ENCODE measurements at places on chromosomes 11 and 22.

DNA sequence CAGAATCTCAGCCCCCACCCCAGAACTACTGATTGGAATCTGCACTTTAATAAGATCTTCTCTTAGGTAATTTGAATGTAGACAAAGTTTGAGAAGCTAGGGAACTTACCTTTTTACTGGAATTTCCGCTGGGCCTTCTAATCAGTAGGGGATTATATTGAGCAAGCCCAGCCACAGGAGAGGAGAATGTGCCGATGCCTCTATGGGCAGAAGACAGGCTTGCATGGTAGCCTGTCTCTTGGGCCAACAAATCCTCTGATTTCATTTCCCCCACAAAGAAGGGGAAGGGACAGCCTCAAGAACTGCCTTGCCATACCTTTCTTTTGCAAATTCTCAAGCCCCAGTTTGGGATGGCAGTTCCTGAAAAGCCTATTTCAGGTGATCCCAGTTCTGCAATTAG lies 163.4 kb upstream of the BDNF start:
- DNase-seq, result no peak

DNA sequence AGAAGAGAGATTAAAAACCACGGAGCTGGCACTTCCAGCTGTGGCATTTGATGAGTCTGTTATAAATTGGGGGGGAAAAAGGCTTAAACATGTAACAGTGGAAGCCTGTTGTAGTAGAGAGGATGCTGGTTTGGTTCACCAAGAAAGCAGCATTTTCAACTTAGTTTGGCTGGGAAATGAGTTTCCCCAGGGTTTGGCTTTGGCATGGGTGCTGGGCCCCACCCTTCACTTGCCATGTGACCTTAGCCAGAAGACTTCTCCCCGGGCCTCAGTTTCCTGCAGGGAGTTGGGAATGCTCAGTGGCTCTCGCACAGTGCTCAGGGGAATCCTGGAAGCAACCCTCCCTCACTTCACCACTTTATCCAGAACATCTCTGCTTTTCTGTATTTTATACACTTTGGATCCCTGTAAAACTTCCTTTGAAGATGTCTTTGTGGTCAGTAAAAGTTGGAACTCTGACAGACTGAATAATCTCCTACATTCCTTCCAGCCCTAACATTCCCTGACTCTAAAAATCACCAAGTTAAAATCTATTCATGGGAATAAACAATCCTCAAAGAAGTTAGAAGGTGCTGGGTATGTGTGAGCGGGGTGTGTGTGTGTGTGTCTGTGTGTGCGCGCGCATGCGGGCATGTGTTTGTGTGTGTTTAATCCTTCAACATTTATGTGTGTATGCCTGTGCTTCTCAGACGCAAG lies 166.0 kb downstream of the TENM4 start:
- no peak for DNase-seq

DNA sequence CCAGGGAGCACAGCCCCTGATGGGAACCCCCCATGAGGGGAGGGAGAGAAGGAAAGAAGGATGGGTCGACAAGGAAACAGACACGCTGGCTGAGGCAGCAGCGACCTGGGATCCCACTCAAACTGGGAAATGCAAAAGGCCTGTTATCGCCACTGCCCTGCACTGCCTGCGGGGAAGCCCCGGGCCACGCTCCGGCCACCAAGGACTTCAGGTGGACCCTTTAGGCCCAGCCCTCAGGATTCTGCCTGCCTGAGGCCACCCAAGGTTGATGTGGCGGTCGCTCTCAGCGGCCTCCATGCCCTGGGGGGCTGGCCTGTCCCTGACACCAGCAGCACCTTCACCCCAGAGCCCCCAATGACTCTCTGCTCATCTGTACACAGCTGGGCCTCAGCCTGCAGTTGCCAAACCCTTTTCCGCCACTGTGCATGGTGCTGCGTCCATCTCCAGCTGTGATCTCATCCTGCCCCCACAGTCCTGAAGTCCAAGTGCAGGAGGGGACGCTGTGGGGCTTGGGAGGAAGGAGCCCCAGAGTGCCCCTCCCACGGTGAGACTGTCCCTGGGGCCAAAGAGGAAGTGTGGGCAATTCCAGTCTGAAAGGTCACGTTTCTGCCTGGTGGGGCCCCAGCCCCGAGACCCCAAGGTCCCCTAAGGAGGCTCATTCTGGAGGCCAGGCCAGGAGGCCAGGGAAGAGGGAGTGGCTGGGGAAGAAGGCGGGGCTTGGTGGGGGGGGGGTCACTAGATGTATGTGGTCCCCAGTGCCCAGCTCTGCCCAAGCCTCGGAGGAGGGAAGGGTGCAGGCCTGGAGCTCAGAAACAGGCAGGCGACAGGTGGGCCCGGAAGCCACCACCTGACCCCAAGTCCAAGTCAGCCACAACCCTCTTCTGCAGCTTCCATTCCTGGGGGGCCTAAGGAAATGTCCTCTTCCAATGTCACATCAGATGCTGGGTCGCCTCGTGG lies 31.6 kb downstream of the OSBPL5 start:
- DNase-seq, result no peak

DNA sequence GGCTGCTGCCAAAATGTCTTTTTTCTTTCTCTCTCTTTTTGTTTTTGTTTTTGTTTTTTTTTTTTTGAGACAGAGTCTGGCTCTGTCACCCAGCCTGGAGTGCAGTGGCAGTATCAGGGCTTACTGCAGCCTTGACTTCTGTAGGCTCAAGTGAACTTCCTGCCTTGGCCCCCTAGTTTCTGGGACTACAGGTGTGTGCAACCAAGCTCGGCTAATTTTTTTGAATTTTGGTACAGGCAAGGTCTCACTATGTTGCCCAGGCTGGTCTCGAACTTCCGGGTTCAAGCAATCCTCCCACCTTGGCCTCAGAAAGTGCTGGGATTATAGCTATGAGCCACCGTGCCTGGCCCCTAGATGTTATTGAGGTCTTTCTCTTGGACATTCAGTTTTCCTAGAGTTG lies 2.2 kb upstream of the DDX10 start:
- DNase-seq, result no peak

DNA sequence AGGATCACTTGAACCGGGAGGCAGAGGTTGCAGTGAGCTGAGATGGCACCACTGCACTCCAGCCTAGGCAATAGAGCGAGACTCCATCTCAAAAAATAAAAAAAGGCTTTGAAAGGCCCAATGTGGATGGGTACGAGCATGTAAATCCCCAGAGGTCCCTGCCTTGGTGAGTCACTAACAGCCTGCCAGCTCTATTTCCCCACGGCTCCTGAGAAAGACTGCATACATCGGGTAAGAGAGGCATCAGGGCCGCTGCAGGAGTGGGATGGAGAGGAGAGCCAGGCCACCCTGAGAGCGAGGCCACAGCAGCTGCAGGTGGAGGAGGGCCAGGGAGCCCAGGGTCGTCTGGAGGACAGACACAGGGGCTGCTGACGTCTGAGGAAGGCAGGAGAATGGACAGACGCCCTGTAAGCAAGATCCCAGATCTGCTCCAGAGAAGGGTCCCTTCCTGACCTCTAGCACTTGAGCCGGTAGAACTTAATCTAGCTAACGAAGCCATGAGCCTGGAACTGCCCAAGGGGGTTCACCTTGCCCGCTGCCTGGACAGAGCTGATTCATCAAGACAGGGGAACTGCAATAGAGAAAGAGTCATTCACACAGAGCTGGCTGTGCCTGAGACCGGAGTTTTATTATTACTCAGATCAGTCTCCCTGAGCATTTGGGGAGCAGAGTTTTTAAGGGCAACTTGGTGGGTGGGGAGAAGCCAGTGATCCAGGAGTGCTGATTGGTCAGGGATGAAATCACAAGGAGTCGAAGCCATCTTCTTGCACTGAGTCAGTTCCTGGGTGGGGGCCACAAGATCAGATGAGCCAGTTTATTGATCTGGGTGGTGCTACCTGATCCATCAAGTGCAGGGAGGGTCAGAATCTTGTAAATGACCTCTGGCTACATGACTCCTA lies 5.1 kb upstream of the KRTAP5-9 start:
- DNase-seq, result no peak

- no peak for DNase-seq
Observed at GRCh38 chr11:45475173-45475572, 189.0 kb upstream of the SYT13 start.

DNA sequence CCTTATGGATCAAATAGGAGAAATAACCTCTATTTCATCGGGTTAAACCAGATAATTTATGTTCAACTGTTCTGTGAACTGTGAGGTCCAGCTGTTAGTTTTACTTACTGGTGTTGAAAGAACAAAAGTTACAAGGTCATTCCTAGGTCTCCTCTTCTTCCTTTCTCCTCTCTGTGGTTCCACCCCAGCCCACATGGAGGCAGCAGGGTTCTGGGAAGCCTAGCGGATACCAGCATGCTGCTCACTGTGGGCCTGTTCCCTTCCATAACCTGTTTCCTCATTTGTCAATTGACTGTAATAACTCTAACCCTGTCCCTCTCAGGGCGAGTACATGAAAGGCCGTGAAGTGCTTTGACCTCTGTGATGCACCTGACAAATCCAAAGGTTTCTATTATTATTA lies 27.8 kb downstream of the RELT start:
- DNase-seq, result peak; percentile 79

GRCh38 chr11:117754030-117754429 lies 43.0 kb downstream of the DSCAML1 start:
- DNase-seq, result no peak

DNA sequence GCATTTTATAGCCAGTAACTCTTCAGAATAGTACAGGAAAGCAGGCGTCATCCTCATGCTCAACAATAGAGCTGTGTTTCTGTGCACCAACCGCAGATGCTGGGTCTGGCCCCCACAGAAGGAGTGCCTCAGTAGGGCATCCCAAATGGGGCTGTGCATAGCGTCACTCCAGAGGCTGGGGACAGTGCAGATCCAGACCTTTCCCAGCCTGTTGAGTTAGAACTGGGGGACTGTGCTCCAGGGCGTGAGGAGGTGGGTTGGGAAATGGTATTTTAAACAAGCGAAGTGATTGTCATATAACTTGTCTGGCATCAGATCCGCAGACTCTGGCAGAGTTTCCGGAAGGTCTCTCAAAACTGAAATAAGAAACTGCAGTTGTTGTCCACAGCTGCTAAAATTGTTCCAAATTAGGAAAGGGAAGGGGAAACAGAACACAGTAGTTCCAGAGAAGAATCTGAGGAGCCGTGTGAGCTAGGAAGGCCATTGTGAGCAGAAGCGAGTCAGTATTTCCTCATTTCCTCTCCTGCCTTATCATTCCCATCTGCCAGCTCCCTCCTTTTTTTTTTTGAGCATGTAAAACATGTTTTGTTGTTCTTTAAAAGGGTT lies 52.2 kb downstream of the JAM3 start:
- DNase-seq, result no peak

DNA sequence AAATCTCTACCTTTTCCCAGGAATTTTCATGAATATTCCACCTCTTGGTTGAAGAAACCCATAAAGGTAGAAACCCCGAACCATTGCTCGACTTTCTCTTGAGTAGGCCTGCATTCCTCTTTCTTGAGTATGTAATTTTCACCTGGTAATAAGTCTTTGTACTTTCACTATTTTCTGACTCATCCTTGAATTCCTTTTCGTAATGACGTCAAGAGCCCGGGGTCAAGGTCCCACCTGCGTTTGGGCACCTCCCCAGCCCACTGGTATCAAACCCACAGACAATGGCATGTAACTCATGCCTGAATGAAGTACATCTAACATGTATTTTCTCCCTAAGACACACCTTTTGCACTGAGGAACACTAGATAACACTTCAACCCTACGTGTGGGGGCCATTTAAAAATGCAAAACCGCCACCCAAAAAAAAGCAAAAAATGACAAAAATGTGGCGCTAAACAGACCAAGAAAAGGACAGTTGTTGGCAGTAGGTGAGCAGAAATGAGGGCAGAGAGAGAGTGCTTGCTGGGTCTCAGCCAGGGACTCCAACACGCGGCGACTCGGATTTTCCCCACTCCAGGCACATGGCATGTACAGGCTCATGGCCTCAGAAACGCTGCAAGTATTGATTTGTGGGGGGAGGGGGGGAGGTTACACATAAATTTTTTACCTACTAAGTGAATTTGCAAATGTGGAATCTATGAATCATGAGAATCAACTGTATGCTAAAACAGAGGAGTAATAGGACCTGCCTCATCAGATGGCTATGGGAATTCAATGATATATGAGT lies 4.1 kb upstream of the C11orf24 start:
- no peak for DNase-seq

DNA sequence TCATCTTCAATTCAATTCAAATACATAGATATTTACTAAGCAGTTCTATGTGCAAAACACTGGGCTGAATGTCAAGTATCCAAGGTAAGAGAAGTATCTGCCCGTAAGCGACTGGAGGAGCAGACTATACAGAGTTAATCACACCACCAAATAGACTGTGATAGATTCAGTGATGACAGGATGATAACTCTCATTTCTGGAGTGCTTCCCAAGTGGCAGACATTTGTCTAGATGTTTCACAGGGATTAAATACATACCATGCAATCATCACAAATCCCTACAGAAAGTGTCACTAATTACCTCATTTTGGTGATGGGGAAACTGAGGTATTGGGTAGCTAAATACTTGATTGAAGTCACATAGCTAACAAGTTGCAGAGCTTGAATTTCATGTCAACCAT lies 508.7 kb upstream of the TENM4 start:
- DNase-seq, result no peak

- DNase-seq, result no peak
Observed at GRCh38 chr11:2694995-2695939, 4.5 kb downstream of the KCNQ1OT1 start.

DNA sequence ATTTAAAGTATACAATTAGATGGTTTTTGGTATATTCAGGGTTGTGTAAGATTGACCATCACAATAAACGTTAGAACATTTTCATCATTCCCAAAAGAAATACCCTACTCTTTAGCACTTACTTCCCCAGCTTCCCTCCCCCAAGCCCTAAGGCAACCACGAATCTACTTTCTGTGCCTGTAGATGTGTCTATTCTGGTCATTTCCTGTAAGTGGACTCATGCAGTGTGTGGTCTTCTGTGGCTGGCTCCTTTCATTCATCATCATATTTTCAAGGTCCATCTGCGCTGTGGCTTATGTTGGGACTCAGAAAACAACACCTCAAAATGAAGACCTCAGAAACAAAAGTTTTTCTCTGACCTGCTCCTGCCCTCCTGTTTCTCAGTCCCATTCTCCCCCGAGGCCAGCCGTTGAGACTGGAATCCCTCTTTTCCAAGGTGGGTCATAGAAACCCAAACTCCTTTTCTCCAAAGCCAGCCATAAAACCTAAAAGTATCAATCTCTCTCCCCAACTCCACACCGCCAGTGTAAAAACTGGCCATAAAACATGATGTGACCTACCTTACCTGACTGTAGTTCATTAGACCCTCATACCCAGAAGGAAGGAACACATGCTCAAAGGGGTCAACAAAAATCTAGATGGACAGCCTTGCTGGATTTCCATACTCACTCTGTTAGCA lies 12.9 kb upstream of the TMPRSS13 start:
- no peak for DNase-seq

- DNase-seq, result no peak
Observed at GRCh38 chr22:39504071-39504470, 2.0 kb downstream of the MIEF1 start.

- no peak for DNase-seq
Observed at GRCh38 chr11:128521682-128522054, 65.7 kb downstream of the ETS1 start.

GRCh38 chr22:33325232-33326004 lies 267.2 kb upstream of the SYN3 start:
- DNase-seq, result peak; percentile 83

GRCh38 chr11:62677156-62677555 lies 1.7 kb downstream of the UBXN1 start:
- DNase-seq, result no peak

Measured in T47D (cell line).